T-helper 17 cell (primary cell): ENCODE measurements at places on chromosomes 16 and 17.

DNA sequence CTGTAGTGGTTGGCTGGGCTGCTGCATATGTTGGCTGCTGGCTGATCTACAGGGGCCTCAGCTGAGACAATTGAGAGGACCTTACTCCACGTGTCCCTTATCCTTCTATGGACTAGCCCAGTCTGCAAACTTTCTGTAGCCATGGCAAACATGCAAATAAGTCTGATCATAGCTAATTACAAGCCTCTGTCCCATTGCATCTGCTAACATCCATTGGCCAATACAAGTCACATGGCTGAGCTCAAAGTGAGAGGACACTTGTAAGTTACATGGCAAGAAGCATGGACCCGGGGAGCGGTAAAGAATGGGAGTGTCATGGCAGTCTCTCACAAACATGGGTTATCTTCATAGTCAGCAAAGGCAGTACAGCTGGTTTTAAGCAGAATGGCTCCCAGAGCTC is 11.6 kb upstream of the IL4R start:
- DNase-seq, result no peak

DNA sequence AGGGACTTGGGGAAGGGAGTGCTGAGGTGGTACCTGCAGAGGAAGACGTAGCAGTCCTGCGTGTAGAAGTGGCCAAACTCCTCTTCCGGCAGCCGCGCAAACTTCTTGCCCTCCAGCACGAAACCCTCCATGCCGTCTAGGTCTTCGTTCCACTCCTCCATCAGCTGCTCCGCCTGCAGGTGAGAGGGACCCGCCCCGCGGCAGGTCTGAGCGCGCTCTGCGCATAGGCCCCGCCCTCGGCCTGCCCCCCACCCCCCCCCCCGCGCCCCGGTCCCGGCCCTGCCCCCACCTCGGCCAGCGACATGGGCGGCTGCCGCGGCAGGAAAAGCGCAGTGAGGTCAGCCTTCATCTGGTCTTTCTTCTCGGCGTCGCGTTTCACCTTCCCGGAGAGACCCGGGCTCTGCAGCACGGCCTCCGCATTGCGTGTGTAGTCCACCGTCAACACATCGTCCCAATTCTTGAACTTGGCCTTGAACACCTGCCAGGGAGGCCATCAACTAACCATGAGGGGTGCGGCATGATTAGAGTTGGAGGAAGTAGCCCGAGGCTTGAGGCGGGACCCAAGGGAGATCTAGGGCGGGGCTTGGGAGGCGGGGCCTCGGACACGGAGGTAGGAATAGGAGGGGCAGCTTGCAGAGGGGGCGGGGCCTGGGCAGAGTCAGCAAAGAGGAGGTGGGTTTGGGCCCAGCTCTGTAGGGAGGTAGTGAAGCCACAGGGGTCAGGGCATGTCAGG is 11.5 kb downstream of the FLII start:
- no peak for DNase-seq

DNA sequence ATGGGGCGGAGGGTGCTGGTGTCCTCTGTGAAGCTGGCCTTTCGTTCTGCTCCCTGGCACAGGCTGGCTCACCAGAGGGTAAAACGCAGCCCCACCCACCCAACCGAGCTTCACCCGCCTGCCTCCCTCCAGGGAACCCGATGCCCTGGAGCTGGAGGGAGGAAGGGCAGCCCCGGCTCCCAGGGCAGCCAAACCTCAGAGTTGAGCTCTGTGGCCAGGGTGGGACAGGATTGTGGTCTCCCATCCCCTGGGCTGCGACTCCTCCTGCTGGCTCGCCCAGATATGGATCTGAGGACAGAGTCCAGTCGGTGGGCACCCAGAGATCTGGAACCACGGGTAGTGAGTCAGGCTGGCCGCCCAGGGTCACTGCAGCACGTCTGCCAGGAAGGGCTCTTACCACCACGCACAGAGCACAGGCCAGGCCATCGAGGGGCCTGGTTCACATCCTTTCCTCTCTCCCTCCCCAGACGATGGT is 42.6 kb upstream of the CHMP6 start:
- no peak for DNase-seq

DNA sequence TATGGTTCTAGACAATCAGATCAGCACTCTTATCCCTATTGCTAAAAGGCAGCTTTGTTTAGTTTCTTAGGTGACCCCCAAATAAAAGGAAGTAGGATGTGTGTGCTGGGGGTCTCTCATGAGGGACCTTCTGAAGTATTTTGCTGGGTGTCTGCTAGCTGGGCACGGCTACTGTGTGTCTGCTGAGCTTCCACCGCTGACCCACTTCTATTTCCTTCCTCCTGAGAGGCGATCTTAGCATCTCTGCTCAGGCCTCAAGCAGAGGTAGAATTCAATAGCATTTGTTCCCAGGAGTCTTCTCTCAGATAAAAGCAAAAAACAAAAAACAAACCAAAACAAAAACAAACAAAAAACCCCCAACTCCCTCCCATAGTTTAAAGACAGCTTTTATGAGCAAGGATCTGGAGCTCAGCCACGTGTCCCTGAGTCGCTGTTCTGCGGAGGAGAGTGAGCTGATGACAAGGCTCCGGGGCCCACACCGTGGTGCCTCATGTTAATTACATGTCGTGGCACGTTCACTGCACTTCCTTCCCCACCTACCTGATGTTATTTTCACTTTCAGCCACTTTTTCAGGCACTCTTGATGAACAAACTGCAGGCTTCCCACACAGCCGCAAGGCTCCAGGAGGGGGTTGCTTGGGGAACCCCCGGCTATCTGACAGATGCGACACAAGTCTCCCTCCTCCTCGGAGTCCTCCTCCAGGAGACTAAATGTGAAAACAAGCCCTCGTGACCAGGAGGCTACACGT is 83.5 kb downstream of the MARCHF10 start:
- DNase-seq, result peak; percentile 53

- no peak for DNase-seq
Observed at GRCh38 chr17:9768381-9768934, 22.9 kb downstream of the DHRS7C start.

DNA sequence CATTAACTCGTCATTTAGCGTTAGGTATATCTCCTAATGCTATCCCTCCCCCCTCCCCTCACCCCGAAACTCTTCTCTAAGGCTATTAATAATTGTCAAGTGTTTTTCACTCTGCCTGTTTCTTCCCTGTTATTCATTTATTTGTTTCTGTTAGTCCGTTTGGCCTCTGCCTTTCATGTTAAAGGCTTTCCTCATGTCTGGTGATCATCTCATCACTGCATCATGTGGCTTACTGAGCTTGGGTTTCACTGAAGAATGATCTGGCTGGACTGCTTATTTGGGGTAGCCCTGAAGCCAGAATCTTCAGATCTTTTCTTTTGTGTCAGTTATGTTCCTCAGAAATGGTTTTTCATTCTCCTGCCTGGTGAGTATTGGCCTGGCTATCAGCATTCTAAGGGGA is 9.5 kb downstream of the UTP4 start:
- DNase-seq, result no peak

DNA sequence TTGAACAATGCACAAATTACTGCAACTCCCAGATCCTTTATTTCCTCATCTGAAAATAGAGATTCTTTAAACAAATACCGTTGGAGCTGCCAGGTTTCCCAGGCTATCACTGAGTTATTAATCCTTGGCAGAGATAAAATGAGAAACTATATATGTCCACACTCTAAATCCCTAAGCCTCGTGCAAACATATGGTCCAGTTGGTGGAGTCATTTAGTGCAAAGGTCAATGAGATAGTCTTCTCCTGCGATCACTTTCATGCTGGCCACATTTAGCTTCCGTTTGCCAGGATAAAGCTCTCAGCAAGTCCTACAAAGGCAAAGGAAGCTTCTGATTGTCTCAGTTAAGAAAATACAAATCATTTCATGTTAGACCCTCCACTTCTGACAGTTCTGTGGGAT is 11.0 kb downstream of the GRIN2A start:
- no peak for DNase-seq

DNA sequence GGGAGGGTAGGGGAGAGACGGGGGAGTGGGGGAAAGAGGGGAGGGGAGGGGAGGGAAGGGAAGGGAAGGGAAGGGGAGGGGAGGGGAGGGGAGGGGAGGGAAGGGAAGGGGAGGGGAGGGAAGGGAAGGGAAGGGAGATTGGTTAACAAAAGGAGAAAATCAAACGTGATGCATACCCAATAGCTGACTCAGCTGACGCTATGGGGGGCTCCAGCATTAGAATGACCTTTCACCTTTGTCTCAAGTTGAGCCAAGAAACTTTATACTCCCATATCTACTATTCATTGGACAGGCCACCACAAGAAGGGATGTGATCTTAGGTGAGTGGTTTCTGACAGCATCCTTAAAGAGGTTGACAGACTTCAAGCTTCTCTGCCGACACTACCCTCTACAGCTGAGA is 432.8 kb upstream of the CDH5 start:
- DNase-seq, result no peak

- no peak for DNase-seq
Observed at GRCh38 chr16:62967163-62967562, 930.9 kb upstream of the CDH8 start.

- no peak for DNase-seq
Observed at GRCh38 chr16:7405166-7405565, 72.5 kb downstream of the RBFOX1 start.

GRCh38 chr16:56836410-56837230 is 28.4 kb upstream of the SLC12A3 start:
- DNase-seq, result no peak

DNA sequence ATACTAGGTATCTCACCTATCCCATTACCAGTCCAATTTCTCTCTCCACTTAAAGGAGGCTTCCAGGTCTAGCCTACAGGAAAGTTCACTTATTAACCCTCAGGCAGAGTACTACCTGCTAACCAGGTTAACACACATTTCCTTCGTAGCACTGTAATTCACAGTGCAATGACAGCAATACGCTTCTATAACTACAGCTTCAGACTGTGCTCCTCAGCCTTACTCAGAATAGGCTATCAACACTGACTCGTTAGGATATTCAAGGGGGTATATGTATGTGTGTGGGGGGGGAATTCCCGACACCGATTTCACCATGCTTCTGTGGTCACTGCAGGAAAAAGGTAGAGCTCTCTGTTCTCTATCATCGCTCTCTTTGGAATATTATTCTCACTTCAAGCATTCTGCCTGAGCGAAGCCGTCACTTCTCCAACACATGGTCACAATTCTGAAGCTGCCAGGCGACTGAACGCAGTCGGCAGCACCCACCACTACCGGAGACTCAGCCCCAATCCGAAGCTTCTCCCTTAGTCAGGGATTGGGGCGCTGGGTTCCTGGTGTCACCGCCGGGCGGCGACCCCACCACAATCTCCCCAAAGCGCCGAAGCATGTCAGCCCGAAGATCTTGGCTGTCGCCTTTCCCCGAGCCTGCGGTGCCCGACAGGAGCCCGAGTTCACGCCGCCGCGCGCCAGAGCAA is 618 bp downstream of the GGA3 start:
- DNase-seq, result no peak

DNA sequence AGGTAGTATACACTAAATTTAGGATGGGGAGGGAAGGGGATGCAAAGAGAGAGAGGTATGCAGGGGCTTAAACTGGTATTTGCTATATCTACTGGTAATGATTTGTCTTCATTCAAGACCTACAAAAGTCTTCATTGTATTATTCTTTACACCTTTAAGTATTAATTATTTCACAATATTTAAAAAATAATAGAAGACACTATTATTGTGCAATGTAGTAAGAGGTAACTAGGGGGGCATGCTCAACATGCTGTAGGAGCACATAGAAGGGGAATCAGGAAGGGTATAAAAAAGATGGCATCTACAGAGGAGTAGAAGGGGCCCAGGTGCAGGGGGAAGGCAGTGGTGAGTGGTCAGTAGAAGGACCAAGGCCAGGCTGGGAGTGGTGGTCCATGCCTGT is 14.9 kb upstream of the CCR7 start:
- DNase-seq, result no peak

GRCh38 chr17:78421084-78421533 is 42.7 kb downstream of the PGS1 start:
- DNase-seq, result no peak
